Caki2 (cell line): ENCODE measurements at places on chromosomes 5 and 9. TPM values are rescaled to one million over a fixed set of nuclear protein-coding genes. Genes with fewer than 3 reads are reported as not detected.

DNA sequence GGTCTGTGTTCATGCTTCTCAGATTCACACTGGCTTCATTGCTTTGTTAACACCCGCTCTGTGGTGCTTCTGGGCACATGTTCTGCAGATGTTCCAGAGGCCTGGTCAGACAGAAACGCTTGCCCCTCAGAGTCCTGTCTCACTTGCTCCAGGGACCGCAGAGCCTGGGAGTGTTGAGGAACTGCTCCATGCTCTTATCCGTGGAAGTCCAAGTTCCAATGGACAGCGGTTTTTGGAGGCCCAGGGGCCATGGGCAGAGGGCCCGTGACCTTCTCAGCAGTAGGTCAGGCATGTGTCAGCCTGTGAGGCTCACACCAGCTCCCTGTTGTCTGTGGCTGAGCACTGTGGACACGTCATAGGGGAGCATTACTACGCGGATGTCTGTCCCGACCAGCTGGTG lies 364.7 kb upstream of the IRX1 start:
- DNase-seq: no peak

DNA sequence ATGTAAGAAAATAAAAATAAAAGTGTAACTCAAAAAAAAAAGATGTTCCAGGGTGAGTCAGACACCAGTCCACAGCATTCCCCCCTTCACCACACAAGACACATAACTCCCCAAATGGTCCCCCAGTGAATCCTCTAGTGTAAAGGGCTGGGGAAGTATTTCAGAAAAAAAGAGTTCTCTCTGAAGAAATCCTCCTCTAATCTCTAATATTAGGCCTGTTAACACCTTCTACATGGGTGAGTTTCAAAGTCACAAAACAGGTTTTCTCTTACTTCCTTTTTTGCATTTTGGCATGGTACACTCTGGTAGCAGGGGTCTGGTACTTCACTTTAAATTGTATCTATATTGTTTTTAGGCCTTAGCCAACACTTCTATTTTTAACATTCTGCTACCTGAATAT lies 28.2 kb downstream of the RNF145 start:
- DNase-seq: no peak

GRCh38 chr5:14580398-14581034 lies 1.1 kb upstream of the OTULINL start:
- no peak for DNase-seq

Gene PCDHGA5
- total RNA-seq: 0.24 TPM in 1 of 2 replicates, not detected in the other

DNA sequence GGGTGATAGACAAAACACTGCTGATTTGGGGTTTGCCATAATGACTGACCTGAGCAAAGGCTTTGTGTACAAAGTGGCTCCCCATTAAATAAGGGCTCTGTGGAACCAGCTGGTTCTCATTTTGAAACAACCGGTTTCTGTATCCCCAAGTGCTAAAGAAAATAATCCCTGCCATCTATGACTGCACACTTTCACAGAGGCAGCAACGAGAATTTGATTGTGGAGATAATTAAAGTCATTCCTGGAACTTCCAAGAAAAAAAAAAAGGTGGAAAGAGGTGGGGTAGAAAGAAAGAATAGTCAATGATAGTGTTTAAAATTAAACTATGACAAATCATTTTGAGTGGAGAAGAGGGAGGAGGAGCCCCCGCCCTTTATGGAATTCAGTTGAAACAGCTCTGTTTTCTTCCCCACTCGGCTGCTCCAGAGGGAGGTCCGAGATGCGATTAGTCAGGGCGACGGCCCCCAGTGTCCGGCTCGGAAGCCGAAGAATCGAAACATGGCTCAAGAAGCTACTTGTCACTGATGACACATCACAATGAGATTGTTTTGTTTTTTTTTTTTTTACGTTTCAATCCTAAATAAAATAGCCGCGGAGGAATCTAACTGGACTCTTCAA lies 38.4 kb downstream of the EBF1 start:
- no peak for DNase-seq

Gene CCL21
- total RNA-seq: not detected in 2 replicates

DNA sequence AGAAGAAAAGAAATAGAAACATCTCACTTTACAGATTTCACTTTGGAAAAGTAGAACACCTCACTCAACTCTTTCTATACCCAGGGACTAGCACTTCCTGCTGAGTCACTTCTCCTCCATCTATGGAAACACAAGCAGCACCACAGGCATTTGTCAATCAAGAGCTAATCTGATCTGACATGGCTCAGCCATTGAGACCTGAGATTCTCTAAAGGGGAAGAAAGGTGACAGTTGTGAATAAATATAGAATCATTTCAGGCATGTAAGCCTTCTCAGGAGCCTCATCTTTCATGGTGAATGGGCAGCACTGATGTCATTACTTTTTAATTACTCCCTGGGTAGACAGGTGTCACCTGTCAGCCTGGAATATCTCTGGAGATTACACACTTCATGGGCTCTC lies 559.8 kb downstream of the HINT1 start:
- DNase-seq: peak; percentile 10

Gene LVRN
- total RNA-seq: not detected in 2 replicates

Gene STK32A
- not detected in 2 replicates for total RNA-seq

DNA sequence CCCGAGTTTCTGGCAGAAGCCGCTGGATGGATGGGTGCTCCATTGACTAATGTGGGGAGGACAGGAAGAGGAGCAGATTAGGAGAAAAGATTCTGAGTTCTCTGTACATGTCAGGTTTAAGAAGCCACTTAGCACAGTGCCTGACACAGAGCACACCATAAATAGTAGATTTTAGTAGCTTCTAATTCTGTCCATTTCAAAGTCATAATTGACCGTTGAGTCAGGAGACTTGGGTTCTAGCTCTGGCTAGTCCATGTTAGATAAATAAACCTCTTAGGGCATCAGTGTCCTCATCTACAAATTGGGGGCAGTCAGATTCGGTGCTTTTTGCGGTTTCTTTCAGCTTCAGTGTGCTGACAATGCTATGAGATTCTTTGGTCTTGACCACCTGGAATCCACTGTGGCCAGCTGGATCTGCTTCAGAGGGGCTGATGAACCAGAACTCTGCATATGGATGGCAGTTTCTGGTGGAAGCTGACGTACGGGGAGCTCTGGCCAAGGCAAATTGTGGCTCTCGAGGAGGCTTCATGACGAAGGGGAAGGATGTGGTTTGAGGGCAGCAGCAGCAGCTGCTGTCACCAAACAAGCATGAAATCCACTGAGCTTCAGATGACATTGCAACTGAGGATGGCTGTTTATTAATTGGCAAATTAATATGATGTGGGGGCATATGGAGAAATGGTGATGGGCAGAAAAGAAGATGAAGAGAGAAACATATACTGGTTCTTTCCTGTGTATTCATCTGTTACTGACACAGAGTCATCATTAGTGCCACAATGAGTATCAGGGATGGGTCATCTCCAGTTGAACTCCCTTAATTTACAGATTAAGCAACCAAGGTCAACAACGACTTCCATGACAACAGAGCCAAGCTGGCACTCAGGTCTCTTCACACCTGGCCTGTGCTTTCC lies 134.4 kb downstream of the AOPEP start:
- DNase-seq: no peak

DNA sequence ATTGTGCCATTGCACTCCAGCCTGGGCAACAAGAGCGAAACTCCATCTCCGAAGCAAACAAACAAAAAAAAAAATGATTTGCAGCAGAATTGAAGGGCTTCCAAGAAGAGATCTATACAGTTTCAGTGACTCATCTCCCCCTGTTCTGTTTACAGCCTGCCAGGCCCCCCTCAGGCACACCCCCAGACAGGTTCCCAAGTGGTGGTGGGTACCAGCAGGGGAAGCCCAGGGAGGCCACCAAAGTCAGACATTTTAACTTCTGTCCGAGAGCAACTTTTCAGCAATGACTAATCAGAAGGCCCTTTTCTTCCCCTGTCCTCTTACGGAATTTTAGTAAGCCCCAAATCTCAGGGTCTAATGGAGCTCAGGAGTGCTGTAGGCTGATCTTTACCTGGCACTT lies 98.7 kb downstream of the PAX5 start:
- DNase-seq: no peak

GRCh38 chr5:135246923-135247795 lies 151.9 kb downstream of the MACROH2A1 start:
- peak; percentile 70 for DNase-seq

Gene SPINK6
- total RNA-seq: not detected in 2 replicates

Gene FCN2
- not detected in 2 replicates for total RNA-seq

GRCh38 chr5:147613359-147613758 lies 103.5 kb upstream of the DPYSL3 start:
- DNase-seq: no peak

Gene ZBTB43
- 0.49 and 0.98 TPM in 2 replicates for total RNA-seq

GRCh38 chr9:626596-626995 lies 214.9 kb upstream of the DMRT1 start:
- no peak for DNase-seq

DNA sequence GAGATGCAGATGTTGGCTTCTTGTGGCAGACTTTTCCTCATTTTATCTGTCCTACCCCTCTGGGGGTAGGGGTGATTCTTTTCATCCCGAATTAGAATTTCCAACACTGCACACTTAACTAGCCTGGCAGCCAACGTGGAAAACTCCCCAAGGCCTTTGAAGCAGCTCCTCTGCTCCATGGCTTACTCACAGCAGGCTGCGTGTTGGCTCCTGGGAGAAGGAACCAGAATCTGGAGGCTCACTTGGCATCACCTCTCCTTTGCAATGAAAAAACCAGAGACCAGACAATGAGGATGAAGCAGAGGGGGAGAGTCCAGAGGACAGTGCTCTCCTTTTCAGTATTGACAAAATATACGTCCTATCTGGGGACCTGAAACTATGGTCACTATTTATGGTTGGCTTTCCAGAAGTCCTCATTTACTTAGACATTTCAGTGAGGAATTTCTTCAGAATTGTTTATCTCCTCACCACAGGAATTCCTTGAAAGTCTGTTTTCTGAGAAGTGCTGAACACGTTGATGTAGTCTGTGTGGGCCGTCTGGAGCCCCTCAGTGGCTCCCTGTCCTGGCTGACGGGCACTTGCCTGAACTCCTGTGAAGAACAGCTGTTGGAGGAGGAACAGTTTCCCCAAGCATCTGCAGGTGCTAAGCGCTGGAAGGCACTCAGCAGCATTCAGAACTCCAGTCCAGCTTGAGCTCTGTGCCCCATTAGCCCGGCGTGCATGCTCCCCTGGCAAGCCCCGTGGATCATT lies 231.3 kb downstream of the RFK start:
- DNase-seq: no peak

DNA sequence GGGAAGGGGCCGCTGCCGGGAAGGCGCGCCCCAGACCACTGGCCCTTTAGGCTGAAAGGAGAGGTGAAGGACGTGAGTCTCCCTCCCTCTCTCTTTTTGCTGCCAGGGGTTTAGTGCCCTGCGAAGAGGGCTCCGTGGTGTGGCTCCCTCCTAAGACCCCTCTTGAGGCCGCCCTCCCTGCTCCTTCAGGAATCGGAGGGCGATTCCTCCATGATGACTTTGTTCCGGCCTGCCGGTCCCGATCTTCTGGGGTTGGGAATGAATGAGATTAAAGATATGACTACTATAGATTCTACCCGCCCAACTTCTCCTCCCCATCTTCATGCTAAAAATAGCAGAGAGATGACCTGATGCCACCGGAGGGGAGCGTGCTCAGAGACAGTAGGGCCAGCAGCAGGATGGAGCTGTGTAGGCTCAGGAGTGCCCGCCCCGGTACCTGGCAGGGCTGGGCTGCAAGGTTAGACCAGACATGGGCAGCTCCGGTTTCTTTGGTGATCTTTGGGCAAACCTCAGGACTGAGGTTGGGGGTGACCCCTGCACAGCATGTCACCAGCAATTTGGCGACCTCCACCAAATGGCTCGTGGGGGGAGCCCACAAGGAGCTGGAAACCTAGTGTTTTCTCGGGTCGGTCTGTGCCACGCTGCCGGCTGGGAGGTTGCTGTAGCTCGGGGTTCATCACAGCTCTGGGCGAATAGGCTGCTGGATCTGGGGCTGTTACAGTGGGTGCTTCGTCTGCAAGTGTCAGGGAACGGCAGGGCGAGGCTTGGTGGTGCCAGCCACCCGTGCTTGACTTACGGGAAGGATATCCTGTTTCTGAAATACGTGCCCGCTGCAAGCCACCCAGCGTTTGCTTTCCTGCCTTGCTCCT lies 1.7 kb downstream of the OLFM1 start:
- no peak for DNase-seq
